ENCODE measurements at places on chromosomes 1 and 21.

DNA sequence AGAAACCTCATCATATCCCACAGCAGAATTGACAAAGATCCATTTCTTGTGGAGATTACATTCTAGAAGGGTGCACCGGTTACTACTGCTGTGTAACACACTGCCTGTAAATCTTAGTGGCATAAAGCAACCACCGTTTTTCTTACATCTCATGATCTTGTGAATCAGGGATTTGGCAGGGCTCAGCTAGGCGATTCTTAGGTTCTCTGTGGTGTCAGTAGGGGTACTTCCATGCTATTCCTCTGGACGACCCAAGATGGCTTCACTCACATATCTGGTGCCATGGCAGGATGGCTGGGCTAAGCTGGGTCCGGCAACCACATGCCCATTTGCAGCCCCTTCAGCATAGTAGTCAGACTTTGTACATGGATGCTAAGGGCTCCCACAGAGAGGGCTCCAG is 179.8 kb upstream of the TMEM51 start:
- no peak for DNase-seq

- no peak for DNase-seq
Measured at GRCh38 chr1:222592171-222592570, 2.4 kb upstream of the TAF1A start.

GRCh38 chr1:86489242-86489878 is 20.6 kb downstream of the CLCA1 start:
- DNase-seq, result no peak

GRCh38 chr1:51301844-51302162 is 28.6 kb downstream of the TTC39A start:
- no peak for DNase-seq

DNA sequence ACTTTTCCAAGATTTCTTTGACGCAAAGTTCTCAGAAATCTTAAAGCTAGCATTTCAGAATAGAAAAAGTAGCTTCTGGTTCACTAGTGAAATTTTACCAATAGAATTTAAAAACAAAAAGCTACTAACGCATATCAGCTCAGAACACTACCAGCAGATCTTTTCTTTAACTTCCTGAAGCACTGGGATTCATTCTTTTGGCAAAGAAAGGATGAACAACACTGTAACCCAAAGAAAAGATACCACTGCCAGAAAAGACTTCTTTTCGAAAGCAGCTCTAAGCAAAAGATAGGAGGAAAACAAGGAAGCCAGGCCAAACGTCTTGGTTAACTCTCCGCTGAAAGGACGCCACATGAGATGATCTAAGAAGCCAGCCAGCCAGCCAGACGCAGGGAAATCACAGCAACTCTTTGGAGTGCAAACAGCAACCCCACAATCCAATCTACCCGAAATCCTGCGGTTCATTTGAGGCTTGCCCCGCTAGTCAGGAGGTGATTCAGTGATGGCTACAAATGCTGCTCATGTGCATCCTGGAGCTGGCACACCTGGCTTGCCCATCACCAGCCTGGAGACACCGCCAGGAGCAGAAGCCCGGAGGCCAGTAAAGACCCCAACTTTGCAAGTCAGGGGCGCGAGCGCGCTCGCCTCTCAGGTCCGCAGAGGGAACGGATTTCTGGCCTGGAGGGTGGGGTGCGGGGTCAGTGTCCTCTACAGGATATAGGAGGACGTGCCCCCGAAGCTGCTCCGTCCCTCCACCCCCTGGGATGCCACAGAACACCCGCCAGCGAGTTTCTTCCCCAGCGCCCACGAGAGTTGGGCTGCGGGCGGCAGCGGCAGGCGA is 812 bp downstream of the NBPF1 start:
- DNase-seq, result no peak

GRCh38 chr1:26645734-26646133 is 50.1 kb upstream of the ARID1A start:
- no peak for DNase-seq

- no peak for DNase-seq
Measured at GRCh38 chr1:12475101-12475500, 142.9 kb downstream of the DHRS3 start.

DNA sequence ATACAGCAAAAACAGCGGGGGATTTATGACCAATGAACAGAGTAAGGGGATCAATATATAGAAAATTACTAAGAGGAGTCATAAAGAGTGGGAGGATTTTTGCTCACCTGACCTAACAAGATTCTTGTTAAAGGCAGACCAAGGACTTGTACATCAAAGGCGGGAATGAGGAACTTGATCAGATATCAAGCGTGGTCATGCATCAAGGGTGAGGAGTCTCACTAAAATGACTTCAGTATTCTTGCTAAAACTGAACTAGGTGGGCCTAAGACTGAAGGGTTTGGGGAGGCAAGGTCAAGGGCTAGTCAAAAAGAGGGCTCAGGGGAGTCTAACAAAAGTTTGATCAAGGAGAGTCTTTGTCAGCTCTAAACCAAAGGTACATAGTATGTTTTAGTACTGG is 2.1 kb downstream of the MOV10 start:
- no peak for DNase-seq

- DNase-seq, result no peak
Measured at GRCh38 chr1:213050745-213051126, 305 bp upstream of the RPS6KC1 start.

GRCh38 chr1:103084181-103084580 is 24.1 kb downstream of the COL11A1 start:
- no peak for DNase-seq

GRCh38 chr1:74464037-74464436 is 48.4 kb downstream of the LRRC53 start:
- no peak for DNase-seq
